NCI-H187 treated with DMSO at 0.1 percent for 48 hours (cell line): ENCODE measurements at places on chromosomes 3 and 15.

DNA sequence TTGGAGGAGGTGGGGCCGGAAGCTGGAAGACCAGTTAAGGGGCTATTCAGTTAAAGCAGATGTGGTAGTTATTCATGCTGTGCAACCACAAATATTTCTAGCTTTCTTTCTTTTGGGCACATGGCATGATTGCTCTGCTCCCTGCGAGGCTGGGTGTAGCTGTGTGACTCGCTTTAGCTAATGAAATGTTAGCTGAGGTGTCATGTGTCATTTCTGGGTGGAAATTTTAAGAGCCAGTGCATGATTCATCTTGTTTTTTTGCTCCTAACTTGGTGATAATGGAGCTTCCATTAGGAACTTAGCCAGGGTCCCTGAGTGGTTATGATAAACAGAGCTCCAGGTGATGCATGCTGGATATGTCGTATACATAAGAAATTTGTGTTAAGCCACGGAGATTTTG, 300.6 kb downstream of the SATB1 start:
- no peak for DNase-seq

GRCh38 chr3:186239321-186239720, 122.7 kb downstream of the DGKG start:
- peak; percentile 4 for DNase-seq

DNA sequence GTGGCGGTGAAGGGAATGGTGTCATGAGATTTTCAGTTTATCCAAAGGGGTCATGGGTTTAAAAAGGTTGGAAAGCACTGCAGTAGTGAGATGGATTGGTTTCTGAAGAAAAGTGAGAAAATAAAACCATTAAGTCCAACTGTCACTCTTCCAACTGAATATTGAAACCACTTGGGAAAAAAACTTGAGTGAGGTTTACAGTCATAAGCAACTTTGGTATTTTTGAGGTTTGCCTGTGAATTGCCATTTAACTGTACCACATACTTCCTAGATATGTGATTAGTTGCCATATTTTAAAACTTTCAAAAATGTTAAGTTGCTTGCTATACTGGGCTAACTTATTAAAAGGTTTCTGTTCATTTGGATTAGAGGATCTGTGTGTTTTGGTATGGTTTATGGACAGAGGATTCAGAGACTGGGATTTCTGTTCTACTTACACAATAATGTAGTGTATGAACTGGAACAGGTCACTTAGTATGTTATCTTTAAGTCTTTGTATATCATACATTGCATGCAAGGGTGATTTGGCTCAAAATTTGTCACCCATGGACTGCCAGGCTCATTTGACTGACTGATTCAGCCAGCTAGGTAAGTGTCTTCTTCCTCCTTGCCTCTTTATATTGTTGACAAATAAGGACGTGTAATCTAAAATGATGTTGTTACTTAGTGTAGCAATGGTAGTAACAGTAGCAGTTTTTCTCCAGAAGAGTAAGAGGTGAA, 201.4 kb upstream of the EOMES start:
- no peak for DNase-seq

GRCh38 chr15:29765898-29766527, 56.3 kb downstream of the TJP1 start:
- no peak for DNase-seq

- DNase-seq = no peak
These were observed 94.2 kb upstream of the BCL6 start for GRCh38 chr3:187839422-187839821.

GRCh38 chr3:51102396-51102795, 282.7 kb upstream of the MANF start:
- DNase-seq = no peak

DNA sequence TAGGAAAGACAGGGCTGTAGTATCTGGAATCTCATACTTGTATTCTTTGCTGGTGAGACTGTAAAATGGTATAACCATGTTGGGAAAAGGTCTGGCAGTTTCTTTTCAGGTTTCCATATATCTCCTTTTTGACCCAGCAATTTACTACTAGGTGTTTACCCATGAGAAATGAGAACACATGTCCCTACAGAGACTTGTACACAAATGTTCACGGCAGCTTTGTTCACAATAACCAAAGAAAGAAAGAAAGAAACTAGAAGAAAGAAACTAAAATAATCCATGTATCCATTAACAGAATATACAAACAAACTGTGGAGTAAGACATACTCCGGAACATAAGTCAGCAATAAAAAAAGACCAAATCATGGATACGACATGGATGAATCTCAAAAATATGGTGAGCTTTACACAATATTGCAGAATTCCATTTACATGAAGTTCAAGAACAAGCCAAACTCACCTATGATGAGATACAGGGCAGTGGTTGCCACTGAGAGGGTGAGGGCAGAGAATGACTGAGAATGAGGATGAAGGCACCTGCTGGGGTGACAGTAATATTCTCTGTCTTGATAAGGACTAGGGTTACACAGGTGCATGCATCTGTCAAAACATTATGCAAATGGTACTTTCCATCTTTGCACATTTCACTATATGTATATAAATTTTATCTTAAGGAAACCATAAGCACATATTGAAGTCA, 2.7 kb downstream of the RFTN1 start:
- no peak for DNase-seq

DNA sequence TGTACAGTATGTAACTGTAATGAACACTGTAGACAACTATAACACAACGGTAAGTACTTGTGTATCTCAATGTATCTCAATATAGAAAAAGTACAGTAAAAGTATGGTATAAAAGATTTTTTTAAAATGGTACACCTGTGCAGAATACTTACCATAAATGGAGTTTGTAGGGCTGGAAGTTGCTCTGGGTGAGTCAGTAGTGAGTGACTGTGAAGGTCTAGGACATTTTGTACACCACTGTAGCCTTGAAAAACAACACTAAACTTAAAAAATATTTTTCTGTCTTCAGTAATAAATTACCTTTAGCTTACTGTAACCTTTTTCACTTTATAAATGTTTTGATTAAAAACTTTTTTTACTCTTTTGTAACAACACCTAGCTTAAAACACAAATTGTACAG, 142.9 kb downstream of the ATG7 start:
- DNase-seq = no peak

DNA sequence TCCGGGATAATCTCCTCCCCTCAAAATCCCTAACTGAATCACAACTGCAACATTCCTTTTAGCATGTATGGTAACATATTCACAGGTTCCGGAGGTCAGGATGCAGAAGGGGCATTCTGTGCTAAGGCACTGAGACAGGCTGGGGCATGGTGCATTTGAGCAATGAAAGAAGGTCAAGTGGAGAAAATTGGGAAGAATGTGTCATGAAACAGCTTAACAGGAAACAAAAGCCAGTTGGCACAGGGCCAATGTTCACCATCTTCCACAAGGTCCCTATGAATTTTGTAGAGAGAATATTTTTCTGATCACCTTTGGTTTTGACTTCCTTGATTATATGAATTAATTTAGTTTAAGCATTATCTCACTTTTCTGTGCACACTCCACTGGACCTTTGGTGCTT, 587.7 kb upstream of the NR2F2 start:
- DNase-seq = no peak

- DNase-seq = no peak
These were observed 103.4 kb downstream of the SNRPN start for GRCh38 chr15:25058080-25058785.

- no peak for DNase-seq
These were observed 9.5 kb downstream of the FAM3D start for GRCh38 chr3:58657036-58657520.

- no peak for DNase-seq
These were observed 630.9 kb upstream of the TBL1XR1 start for GRCh38 chr3:177828208-177828565.

DNA sequence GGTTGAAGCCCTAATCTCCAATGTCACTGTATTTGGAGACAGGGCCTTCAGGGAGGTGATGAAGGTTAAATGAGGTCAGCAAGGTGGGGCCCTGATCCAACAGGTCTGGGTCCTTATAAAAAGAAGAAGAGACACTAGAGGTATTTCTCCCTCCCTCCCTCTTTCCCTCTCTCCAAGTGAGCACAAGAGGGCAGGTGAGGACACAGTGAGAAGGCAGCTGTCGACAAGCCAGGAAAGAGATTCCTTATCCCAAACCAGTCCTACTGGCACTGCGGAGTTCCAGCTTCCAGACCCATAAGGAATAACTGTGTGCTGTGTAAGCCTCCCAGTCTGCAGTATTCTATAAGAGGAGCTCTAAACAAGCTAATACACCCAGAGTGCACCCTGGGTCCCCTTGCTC, 134.7 kb downstream of the ADAMTS17 start:
- no peak for DNase-seq

GRCh38 chr15:63277893-63278456, 570 bp downstream of the APH1B start:
- DNase-seq = no peak

DNA sequence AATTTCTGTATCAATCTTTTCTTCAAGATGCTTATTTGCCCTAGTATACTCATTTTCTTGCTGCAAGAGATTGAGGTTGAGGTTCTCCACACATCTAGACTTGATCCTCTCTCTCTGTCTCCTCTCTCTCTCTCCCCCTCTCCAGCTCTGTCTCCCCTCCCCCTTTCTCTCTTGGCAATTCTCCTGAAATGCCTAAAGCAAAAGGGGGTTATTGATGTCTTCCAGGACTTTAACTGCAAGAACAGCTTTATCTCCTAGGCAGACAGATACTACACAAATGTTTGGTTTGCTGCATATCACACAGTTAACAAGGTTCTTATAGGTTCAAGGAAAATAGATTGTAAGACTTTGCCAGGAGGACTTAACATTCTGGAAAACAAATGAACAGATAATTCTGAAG, 52.1 kb downstream of the TMEM212 start:
- no peak for DNase-seq

GRCh38 chr3:167116120-167116922, 263.8 kb downstream of the ZBBX start:
- DNase-seq = no peak

GRCh38 chr3:150472421-150472820, 64.3 kb downstream of the TSC22D2 start:
- DNase-seq = no peak

DNA sequence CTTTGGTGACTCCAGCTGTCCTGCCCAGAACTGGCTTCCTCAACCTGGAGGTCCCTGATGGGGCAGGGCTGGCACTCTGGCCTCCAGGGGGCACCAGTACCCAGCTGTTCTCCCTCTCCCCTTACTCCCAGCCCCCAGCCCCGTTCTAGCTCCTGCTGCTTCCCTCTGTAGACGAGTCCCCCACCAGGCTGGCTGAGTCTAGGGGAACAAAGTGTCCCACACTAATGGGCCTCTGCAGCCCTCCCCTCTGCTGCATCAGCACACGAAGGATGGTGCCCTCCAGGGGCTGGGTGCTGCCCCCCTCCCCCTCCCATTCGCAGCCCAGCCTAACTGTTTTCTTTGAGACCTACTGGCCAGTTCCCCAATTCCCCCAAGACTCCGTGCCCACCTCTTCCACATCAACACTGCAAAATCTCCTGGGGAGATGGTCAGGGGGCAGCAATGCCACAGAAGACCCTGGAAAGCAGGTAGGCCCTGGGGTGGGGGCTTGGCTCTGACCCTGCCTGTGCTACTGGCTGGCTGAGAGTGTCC, 4.2 kb downstream of the RHCG start:
- DNase-seq = no peak

DNA sequence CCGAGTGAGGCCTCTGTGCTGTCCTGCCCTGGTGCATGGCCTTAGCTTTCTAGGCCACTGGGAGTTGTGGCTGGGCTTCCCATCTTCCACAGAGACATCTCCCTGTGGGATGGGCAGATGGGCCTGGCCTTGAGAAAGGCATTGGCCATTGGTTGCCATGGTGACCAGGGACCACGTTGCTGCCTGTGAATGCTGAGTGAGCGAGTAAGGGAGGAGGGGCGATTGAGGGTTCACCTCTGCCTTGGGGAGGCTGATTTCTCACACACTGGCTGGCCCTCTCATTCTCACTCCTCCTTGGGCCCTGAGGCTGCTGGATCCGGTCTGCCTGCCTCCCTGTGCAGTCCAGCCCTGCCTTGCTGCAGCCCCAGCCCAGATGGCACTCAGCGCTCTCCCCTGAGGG, 26.4 kb upstream of the DOCK3 start:
- DNase-seq = no peak

- DNase-seq = no peak
These were observed 66.5 kb upstream of the TBL1XR1 start for GRCh38 chr3:177263615-177264368.

DNA sequence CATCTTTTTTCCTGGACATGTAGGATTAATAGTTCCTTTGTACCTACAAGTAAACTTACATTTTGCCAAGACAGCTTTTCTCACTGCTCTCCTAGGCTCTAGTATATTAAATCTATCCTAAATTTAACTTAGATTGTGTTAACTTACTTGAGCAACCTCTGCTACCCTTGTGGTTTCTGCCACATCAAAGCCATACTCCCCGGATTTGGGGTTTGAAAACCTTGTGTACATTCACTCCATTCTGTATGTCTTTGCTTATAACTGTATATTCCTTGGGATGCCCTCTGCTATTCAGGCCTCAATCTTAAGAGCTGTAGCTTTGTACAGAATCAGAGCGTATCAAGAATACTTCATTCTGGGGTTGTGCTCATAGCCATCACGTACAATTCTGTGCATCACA, 60.4 kb downstream of the ARIH1 start:
- DNase-seq = no peak

- no peak for DNase-seq
These were observed 705.3 kb upstream of the NAALADL2 start for GRCh38 chr3:174153871-174154270.
